GM13976 (cell line): ENCODE measurements at places on chromosomes 1 and 21.

DNA sequence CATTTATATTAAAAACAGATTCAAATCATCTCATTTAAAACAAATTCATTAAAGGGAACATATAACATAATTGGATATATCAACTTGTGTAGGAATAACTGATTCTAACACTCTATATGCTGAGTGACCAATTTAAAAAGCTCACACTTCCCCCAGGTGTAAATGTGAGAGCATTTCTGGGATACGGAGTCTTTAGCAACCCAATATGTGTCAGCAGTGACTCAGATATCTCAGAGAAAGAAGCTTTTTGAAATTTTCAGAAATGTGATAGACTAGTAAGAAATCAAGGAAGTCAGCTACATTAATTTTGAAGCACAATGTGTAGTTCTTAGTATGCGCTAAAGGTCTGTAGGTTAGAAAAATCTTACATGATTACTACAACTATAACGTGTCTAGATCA, 87.9 kb upstream of the SERTAD4 start:
- DNase-seq, result no peak

DNA sequence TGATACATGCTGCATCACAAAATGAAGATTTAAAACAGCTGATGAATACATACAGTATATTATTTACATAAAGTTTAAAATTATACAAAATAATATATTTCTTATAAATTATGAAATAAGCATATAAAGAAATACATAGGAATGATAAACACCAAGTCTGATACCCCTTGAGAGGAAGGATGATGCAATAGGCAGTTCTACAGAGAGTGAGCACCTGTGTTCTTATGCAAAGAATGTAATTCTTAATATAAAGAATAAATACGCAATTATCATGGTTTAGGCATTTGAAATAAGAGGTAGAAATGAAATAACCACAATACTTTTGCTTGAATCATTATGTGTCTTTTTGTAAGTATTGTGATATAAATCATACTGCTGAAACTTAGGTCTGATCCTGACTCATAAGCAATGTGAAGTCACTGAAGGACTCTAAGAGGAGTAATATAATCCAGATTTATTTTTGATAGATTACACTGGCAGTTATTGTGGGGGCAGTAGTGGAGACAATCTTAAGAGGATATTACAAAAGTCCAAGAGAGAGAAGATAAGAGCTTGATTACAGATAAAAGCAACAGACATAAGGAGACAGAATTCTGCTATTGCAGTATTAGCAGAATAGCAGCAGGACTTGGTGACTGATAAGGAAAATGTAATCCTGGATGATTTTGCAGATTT, 39.0 kb downstream of the TTLL7 start:
- no peak for DNase-seq

DNA sequence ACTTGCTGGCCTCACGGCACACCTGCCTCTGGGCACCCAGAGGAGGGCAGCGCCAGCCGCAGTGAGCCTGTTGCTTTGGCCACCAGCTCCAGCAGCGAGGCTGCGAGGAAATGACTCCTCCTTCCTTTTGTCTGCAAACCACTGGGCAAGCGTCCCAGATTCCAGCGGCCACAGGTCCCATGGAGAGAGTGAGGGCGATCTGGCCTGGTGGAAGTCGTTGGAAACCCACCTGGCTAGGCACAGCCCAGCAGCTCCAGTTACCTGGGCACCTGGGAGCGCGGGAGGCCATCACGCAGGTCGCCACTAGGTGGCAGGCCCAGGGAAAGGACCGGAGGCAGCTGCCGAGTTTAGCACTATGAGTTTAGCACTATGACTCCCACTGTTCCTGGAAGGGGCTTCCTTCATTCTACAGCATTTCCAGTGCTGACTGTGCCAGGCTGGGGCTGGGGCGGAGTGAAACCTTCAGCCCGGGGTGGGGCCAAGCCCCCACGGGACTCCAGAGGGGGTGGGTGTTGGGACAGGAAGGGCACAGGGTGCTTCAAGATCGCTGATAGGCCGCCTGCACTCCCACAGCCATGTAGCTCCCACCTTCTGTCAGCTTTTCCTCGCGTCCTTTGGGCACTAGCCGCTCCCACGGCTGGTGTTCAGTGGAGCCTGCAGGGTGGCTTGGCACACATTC, 1.1 kb upstream of the ESPN start:
- peak; percentile 87 for DNase-seq

DNA sequence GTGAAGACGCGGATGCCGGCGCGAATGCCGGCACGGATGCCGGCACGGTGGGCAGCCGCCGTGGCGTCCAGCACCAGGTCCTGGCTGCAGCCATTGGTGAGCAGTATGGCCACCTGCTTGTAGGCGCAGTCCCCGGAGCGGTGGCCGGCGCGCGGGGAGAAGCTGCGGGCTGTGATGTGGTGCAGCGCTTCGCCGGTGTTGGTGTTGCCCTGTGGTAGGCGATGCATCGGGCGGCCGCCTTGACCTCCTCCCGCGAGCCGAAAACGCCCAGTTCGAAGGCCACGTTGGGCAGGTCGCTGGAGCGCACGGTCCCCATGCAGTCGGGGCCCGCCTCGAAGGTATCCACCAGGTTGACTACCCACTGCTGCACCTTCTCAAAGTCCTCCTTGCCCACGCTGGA, 120.2 kb downstream of the NR5A2 start:
- no peak for DNase-seq

DNA sequence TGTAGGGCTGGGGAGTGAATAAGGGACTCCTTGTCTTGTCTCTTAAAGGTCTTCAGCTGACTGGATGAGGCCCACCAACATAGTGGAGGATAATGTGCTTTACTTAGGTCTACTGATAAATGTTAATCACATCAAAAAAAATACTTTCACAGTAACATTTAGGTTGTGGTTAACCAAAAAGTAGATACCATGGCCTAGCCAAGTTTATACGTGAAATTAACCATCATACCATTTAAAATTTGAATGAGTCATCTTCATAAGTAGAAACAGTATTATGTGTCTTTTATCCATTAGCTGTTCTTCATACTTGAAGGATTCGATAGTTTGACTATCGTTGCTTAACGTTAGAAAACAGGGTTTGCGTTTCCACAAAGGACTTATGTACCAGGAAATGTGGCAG, 80.9 kb downstream of the MTR start:
- no peak for DNase-seq
